ENCODE measurements at places on chromosomes 11 and 22.

- DNase-seq, result no peak
These were observed 600.6 kb downstream of the BUD13 start for GRCh38 chr11:116172156-116172555.

GRCh38 chr11:109902764-109903433, 190.3 kb upstream of the ZC3H12C start:
- no peak for DNase-seq

GRCh38 chr11:110049501-110050200, 43.5 kb upstream of the ZC3H12C start:
- no peak for DNase-seq

- DNase-seq, result no peak
These were observed 16.9 kb upstream of the MTCH2 start for GRCh38 chr11:47659276-47659675.

Measured in NCI-H2081 (cell line).